ENCODE measurements at places on chromosomes 1 and 21.
A peak's percentile ranks its signal among the peaks of the same experiment; 100 is the strongest.

GRCh38 chr1:185849014-185849413 is 114.8 kb downstream of the HMCN1 start:
- DNase-seq = no peak

GRCh38 chr1:16971341-16972188 is 8.9 kb downstream of the MFAP2 start:
- no peak for DNase-seq

GRCh38 chr1:164948101-164948500 is 389.1 kb downstream of the PBX1 start:
- no peak for DNase-seq

DNA sequence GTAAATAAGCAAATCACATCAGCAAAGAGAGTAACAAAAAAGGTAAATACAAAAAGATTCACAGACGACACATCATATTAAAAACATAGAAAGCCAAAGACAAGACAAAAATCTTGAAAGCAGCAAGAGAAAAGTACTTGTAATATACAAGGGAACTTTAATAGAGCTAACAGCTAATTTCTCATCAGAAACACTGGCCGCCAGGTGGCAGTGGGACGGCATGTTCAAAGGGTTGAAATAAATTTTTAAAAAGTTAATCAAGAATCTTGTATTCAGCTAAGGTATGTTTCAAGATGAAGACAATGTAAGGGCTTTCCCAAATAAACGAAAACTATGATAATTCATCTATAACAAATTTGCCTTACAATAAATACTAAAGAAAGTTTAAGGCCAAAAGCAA is 358.1 kb downstream of the LRRIQ3 start:
- peak; percentile 2 for DNase-seq

- DNase-seq = no peak
These were observed 50.0 kb downstream of the KIAA0319L start for GRCh38 chr1:35506960-35507912.

Data from suppressor macrophage (primary cell).